ENCODE measurements at places on chromosomes 7 and 10.

- no peak for DNase-seq
These were observed 204.3 kb downstream of the CCDC7 start for GRCh38 chr10:32650246-32650655.

- no peak for DNase-seq
These were observed 121.6 kb upstream of the KAT6B start for GRCh38 chr10:74704629-74705357.

GRCh38 chr10:120990831-120991230, 139.7 kb downstream of the WDR11 start:
- DNase-seq, result no peak

DNA sequence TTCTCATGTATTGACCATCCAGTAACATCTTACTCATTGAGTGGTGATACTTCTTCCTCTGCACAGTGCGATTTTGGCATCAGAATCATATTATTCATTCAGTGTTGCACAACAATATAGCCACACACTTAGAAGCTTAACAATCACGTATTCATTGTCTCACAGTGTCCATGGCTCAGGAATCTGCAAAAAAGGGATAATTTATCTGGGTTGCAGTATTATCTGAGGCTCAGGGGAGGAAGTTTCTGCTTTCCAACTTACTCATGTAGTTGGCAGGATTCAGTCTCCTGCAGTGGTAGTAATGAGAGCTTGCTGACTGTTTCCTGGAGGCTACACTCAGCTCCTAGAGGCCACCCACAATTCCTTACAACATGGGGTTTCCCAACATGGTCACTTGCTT, 803.6 kb downstream of the SORCS1 start:
- peak; percentile 53 for DNase-seq

- no peak for DNase-seq
These were observed 84.3 kb upstream of the SKAP2 start for GRCh38 chr7:26948617-26949118.

GRCh38 chr7:28674359-28674782, 262.1 kb downstream of the CREB5 start:
- DNase-seq, result no peak

- no peak for DNase-seq
These were observed 23.9 kb upstream of the PPP1R17 start for GRCh38 chr7:31663072-31663471.

GRCh38 chr10:92640107-92640506, 47.2 kb downstream of the KIF11 start:
- peak; percentile 47 for DNase-seq

DNA sequence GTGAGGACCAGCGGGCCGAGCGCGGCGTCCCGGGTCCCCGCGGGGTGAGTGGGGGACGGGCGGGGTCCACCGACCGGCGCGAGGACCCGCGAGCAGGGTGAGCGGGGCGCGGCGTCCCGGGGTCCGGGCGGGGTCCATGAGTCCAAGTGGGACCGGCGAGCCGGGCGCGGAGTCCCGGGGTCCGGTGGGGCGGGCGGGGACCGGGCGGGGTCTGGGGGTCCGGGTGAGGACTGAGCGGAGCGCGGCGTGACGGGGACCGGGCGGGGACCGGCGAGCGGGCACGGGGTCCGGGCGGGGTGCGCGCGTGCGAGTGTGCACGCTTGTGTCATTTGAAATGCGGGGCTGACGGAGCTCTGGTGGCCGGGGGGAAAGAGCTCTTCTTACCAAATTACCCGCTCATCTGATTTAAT, 765 bp downstream of the CELF2 start:
- no peak for DNase-seq

GRCh38 chr10:33673839-33674415, 339.5 kb upstream of the NRP1 start:
- no peak for DNase-seq

DNA sequence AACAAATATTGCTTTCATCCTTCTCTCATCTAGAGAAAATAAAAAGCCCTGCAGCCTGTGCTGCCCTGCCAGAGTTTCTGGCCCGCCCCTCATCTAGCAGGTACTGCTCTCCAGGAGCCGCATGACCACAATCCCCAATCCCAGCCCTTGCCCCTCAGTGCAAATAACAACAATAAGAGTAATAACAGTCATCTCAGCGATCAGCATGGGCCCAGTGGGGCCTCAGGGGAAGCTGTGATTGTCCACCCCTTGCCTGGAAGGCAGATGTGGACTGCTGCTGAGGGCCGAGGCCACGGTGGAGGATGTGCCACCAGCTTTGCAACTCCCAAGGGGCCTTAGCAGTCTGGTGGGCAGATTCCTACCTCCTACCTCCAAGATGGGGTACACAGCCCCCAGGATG, 106.1 kb downstream of the CDH23 start:
- DNase-seq, result no peak

- no peak for DNase-seq
These were observed 50.8 kb upstream of the OCM2 start for GRCh38 chr7:98040626-98041360.

- no peak for DNase-seq
These were observed 201.2 kb upstream of the PRKCQ start for GRCh38 chr10:6781133-6781770.

DNA sequence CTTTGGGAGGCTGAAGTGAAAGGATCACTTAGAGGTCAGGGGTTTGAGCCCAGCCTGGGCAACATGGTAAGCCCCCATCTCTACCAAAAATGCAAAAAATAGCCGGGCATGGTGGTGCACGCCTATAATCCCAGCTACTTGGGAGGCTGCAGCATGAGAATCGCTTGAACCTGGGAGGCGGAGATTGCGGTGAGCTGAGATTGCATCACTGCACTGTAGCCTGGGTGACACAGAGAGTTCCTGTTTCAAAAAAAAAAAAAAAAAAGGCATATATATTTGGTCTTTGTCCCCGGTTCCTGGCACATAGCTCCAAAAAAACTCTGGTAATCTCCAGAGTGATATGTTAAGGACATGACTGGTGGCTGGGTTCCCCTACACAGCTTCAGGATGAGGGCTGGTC, 147.3 kb downstream of the SEC23IP start:
- no peak for DNase-seq

GRCh38 chr10:126350216-126350992, 37.9 kb downstream of the ADAM12 start:
- peak; percentile 95 for DNase-seq
